Activated CD4-positive, alpha-beta T cell treated with anti-CD3 and anti-CD28 coated beads, Interleukin-2, amount 10 ng/mL, durations not matched to agents 7 days and 5 days (primary cell): ENCODE measurements at places on chromosomes 5 and 9.

DNA sequence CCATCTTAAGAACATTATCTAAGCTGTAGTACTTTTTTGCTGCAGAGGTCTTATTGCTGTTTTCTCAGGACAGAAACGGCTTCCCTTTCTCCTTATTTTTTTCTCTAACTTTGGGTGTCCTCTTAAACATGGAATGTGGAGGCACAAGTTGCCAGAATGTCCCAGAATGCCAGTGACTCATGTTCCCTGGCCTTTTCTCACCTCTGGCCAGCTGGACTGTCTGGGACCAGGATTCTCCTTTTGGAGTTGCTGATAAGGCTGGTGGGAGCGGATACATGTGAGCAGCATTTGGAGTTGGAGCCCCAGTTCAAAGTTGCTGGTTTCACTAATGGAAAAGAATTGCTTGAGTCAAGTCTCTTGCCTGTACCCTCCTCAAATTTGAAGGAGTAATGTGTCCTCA is 112.8 kb downstream of the ARHGAP26 start:
- H3K36me3 ChIP-seq: no peaks in the 10 kb centered on the region
- peaks cover 5% of the 10 kb centered on the region for H3K4me1 ChIP-seq
- DNase-seq: no peak
- H3K27ac ChIP-seq: no peak overlapping the region
- no peak overlapping the region for H3K4me3 ChIP-seq
- no peaks in the 10 kb centered on the region for H3K27me3 ChIP-seq

DNA sequence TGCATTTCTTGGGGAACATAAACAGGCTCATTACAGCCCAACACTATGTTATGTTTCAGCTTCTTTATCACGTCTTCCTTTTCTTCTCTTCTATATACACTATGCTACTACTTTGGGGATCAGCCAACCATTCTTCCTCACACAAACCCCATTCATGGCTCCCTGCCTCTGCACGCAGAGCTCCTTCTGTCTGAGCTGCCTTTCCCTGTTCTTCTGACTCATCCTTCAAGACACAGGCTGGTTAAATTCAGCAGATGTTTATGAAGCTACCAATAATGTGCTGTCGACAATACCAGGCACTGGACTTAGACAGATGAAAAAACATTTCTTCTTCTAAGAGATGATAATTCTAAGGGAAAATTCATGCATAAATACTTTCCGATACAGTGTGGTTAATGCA is 102.5 kb upstream of the TXNDC8 start:
- no peak overlapping the region for H3K4me3 ChIP-seq
- H3K27ac ChIP-seq: no peak overlapping the region
- no peak for DNase-seq
- H3K4me1 ChIP-seq: no peaks in the 10 kb centered on the region

GRCh38 chr5:123094919-123095797 is 6.1 kb downstream of the PRDM6 start:
- DNase-seq: no peak
- no peak overlapping the region for H3K4me3 ChIP-seq
- peaks cover 2% of the 10 kb centered on the region for H3K36me3 ChIP-seq
- H3K27me3 ChIP-seq: peaks cover 83% of the 10 kb centered on the region
- H3K4me1 ChIP-seq: peaks cover 8% of the 10 kb centered on the region
- no peak overlapping the region for H3K27ac ChIP-seq

GRCh38 chr5:44987026-44987425 is 178.3 kb downstream of the MRPS30 start:
- no peak overlapping the region for H3K27ac ChIP-seq
- no peak for DNase-seq
